ENCODE measurements at places on chromosomes 16 and 17. TPM values are rescaled to one million over a fixed set of nuclear protein-coding genes. Genes with fewer than 3 reads are reported as not detected.

EFCAB13 gene
- 18.6 TPM for total RNA-seq

SMG6 gene
- total RNA-seq: 44.2 TPM

KRTAP4-3 gene
- total RNA-seq: not detected

SMIM22 gene
- total RNA-seq: not detected

DNAH9 gene
- 0.15 TPM for total RNA-seq
